Hepatocyte (in vitro differentiated cells): ENCODE measurements at places on chromosomes 4 and X.

- no peak for DNase-seq
Observed at GRCh38 chrX:10001496-10001895, 34.3 kb downstream of the CLDN34 start.

GRCh38 chr4:163679189-163679588 lies 184.7 kb downstream of the TMA16 start:
- peak; percentile 13 for DNase-seq

- DNase-seq = no peak
Observed at GRCh38 chrX:148310426-148311165, 189.8 kb upstream of the AFF2 start.

DNA sequence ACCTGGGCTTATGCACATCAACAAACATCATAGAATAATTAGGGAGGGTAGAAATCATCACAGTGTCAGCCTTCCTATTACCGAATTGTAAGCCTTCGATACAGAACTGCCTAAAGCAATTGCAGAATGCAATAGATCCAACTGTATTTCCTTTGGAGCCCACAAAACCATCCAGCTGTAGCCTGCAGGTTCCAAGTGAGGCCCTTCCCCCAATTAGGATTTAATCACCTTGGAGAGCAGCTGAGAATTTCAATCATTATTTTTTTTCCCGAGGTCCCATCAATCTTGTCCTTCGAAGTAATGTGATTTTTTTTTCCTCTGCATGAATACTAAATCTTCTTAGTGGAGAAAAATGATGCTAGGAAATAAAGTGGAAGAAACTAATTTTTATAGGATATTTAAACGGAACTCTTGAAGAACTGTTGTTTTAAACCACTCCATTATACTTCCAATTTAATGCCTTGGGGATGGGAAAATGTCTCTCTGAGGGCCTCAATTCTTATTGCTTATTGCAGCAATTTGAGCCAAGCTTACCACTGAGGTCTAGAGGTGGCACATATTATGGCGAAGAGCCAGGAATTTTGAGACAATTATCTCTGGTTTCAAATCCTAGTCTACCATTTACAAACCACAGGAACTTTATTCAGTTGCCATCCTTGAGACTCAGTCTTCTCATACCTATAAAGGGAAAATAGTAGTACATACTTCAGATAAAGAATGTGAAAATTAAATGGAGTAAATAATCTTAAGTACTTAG lies 953.4 kb upstream of the IGFBP7 start:
- no peak for DNase-seq

GRCh38 chr4:56757821-56758411 lies 63.6 kb downstream of the SPINK2 start:
- DNase-seq = peak; percentile 93

GRCh38 chr4:3355266-3355748 lies 62.5 kb downstream of the RGS12 start:
- no peak for DNase-seq

DNA sequence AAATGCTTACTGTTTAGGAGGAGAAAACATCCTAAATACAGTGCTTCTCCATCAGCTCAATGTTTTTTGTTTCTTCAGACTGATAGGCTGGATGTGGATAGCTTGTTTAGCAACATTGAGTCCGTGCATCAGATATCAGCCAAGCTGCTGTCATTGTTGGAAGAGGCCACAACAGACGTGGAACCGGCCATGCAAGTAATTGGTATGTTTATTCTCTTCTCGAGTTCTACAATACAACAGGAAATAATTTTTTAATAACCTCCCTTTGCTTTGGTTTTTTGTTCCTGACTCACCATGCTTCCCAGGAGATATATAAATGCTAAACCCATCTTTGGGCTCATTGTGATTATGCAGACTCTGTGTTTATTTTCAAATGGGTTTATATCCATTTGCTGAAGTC lies 60.9 kb downstream of the ARHGEF38 start:
- no peak for DNase-seq

DNA sequence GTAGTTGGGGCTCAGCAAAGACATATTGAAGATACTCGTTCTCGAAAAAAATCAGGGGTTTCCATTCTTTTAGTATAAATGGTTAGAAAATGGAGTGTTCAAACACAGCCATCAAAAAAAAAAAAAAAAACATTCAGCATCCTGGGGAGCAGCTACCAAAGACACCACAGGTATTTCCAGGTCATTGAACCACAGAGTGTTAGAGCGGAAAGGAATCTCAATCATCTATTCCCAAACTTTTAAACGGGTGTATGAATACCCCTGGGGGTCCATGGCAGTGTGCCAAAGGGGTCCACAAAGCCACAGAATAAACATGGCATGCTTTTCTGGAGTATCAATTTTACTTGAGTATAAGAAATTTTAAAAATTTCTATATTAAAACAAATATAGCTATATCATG lies 6.9 kb upstream of the FGF16 start:
- no peak for DNase-seq

DNA sequence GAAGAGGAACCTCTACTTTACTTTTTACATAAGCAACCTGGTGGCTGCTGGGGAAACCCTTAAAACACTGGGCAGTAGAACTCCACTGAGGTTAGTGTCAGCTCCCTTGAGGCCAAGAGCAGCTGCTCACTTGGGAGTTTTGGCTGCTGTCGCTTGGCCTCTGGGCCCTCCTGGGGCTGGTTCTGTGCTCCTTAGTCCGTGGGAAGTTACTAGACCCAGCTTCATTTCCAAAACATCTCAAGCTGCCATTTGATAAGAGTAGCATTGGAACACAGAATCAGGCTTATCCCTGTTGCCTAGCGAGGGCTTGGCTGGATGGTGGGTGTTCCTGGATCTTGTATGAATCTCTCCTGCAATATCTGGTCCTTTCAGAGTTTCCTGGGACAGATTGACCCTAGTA lies 26.1 kb downstream of the RNF4 start:
- no peak for DNase-seq

DNA sequence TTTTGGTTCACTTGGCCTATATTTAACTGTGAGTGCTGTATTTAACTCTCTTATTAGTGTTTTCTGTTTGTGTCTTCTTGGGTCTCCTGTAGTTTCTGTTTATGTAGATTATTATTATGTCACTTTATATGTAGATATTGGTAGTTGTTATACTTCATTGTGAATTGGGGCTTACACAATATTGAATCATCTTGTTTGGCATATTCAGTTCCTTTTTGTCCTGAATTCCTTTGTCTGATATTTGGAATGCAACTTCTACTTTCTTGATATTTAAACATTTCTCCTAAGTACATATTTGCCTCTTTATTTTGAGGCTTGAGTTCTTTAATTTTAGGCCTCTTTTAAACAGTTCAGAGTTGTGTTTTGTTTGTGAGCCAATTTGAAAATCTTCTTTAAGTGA lies 544.8 kb upstream of the ADGRL3 start:
- DNase-seq = no peak

- peak; percentile 88 for DNase-seq
Observed at GRCh38 chrX:39730662-39731329, 367.0 kb downstream of the BCOR start.

DNA sequence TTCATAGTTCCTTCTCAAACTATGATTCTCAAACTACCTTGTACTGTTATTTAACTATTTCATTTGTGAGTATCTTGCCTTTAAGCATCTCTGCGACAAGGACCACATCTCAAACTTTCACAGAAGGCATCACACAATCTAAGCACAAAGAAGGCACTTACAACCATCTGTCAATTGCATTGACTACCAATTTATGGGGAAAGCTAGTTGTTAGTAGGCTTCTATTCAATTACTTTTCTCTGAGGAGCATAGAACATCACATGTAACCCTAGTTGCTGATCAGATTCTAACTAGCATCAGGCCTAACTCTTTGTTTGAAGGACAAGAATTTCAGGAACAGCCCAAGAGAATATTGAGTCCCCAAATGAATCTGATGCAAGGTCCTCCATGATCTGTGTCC lies 74.9 kb downstream of the GPC3 start:
- no peak for DNase-seq

DNA sequence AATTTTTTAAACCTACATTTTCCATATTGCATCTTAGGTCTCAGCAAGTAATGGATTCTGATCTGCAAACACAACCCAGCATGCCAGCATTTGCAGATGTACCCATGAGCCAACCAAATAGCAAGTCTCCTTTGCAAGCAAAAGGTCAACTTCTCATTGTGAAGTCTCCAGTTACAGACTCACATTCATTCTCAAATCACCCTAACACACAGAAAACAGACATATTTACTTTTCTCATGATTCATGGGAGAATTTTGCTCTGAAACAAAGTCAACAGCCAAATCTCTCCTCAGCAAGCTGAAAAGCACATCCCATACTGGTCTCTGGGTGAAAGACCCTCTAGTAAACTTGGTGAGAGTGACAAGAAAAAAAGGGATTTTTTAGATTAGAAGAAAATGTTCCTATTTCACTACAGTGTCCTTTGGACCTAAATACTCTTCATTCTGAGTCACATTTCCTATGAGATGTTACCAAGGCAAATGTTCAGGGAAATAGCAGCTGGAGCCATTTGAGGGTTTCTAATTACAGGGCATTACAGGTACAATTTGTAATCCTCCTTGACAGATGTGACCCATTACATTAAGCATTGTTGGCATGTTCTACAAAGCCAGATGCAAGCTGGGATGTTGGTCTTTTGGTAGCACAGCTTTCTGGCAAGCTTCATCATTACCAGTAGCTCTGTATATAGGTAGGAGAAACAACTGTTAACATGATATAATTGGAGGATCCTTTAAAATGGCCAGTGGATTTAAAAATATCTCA lies 383.3 kb downstream of the SMARCA1 start:
- no peak for DNase-seq

DNA sequence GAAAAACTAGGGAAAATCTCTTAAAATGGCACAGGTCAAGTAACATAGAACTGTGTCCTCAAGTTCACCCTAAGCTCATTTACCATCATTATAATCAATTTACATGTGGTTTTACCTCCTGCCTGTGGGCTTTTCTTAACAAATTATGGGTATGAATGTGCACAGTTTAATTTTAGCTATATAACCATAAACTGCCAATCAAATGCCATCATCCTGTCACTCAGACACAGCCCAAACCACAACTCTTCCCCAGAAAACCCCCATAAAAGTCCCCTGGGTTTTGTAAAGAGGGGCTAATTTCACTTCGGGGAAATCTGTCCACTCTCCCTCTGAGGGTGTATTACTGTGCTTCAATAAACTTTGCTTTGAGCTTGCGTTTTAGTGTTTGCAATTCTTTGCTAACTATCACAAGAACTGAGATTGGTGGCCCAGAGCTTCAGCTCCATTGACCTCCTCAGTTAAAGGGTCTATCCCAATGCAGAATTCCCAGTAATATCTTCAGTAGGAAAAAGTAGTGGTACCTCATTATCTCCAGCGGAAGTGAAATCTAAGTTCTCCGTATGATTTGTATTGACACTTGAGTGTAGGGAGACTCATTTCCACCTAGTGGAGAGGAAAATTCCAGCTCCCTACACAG lies 394.6 kb downstream of the SPOCK3 start:
- no peak for DNase-seq

DNA sequence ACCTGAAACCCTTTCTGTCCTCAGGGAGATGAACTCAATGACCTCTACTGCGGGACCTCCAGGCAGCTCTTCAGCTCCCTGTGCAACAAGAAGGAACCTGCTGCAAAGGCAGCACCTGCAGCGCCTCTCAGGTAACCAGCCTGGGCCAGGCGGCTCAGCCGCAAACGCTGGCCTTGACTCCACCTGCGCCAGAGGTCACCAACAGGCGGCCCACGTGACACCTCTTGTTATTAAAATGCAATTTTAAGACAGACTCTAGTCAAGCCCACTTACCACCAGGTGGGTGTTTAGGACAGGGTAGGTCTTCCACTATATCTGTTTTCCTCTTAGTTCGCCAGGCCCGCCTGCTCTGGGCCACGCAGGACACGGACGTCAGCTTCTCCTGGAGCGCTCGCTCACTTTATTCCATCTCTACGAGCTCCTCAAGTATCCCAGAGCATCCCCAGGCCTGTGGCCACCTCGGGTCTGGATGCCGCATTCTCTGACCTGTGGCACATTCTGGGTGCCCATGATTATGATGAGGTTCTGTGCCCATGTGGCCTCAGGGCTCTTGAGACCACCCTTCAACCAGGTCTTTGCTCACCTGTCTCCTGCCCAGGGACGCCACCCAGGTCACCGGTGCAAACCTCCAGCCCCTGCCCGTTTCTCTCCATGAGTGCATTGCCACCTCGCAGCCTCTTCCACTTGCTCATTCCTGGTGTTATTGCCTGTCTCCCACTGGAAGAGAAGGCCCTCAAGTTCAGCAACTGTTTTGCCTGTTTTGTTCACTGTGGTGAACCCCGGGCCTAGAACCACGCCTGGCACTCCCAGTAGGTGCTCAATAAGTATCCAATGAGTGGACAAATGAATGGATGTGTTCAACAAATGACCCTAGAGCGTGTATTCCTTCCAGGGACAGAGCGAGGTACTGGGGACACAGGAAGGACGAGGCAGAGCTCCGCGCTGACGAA lies 32.8 kb upstream of the JAKMIP1 start:
- DNase-seq = no peak

DNA sequence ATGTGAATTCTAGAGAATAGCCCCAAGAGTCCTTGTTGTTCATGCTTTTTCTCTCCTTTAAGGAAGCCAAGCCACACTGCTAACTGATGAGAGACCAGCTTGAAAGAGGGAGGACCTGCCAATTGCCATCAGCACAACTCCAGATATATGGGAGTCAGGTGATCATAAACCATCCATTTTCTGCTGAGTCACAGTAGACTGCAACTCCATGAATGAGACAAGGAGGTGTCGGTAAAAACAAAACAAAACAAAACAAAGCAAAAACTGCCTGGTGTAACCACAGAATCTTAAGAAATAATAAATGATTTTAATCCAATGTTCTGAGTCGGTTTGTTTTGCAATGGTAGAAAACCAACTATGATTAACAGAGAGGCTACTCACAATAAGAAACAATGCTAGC lies 837.3 kb downstream of the PCDH7 start:
- DNase-seq = no peak
